K562 (cell line): ENCODE measurements at places on chromosomes 6 and 20.

DNA sequence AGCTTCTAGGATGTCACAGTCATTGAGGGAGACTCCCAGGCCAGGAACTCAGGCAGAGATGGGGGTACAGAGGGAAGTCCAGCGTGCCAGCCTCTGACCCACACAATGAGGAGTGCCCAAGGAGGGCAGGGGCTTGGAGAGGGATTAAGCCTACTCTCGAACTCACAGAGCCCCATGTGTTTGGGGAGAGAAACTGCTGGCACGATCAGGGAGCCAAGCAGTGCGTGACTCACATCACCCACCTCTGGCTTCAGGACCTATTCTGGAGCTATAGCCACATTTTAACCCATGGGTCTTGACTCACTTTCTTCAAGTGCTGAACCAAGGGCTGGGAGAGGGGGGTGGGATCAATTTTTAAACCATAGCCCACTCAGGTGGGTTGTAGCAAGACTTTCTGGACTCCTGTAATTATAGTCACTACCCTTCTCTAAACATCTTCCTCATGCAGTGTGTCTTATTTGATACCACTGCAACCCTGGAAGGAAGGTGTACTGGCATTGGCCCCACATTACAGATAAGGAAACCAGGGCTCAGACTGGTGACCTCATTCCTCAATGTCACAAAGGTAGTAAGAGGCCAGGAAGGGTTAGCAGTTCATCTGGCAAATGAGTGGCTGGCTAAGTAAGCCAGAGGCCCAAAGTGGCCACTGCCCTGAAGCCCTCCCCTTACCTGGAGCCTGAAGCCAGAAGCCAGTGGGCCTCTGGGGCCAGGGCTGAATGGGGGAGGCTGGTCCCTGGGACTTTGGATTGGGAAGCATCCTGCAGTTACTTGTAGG is 12.0 kb downstream of the FOXP4 start:
- no peak for DNase-seq

DNA sequence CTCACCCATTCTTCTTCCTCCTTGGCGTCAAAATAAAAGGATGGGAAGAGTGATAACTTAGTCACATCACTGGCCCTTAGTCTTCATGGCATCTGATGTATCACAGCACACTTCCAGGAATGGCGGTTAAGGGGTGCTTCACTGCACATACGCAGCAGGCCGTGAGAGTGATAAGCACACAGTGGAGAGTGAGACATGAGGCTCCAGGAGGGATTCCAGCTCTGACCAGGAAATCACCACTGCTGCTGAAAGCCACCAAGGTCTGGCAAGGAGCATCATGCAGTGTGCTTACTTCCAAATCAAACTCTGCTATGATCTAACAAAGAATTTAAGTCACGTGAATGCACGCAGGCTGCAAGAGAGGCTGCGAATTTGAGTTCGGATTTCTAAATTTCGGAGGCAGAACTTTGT is 62.4 kb downstream of the ARID1B start:
- DNase-seq = peak; percentile 81

GRCh38 chr6:37956711-37957275 is 137.3 kb downstream of the ZFAND3 start:
- DNase-seq = no peak

DNA sequence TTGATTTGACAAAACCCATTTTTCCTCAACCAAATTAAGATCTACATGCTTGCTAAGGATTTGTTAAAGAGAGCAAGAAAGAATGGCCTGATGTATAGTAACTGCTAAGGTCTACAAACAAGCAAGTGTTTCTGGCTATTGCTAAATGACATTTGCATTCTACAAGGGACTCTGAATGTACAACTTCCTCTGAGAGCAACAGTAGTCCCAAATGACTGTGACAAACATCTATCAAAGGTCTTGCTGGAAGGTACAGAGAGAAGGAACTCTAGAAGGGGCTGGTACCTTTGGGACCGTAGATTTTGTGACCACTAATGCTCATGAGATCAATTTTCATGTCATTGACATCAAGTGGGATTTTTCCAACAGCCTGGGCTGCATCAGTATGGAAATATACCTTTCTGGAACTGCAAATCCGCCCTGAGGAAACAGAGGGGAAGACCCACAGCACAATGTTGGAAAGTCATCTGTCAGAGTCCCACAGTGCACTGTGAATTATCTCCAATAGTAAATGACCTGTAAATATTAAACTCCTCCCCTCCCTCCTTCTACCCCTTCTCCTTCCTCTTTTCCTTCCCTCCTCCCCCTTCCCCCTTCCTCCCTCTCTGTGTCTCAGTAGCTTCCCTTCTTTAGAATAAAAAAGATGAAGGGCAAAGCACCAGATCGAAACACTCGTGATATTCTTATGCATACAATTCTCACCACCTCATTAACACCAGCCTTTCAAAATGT is 15.9 kb upstream of the CPNE1 start:
- DNase-seq = no peak

DNA sequence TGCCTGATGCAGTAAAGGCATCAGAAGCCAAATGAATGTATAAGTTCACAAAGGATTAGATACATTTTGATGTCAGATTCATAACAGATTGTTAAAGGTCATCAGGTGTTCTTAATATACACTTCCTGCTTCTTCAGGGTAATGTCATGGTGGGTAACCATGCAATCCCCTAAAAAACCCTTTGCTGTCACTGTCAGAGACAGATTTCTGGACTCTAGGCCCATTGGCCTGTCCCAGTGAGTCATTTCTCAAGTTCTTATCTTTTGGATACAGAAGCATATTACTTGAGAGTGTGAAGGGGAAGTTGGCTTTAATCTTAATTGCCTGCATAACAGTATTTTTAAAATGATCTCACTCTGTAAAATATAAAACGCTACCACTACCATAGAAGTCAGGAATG is 895.6 kb upstream of the MAP3K7 start:
- peak; percentile 2 for DNase-seq

DNA sequence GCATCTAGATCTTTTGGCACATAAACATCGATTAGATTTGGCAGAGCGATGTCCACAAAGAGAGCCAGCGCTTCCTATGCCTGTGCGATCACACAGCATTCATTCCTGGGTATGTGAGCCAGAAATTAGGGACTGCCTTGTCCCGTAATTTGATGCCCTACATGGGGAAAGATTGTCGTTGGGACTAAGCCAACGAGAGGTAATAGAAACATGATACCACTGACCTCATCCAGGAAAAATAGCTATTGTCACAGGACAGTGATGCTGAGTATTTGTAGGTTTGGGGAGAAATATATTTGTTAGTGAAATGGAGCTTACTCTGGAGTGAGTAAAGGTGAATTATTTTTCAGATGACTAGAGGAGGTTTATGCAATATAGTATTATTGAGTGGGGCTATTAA is 154.0 kb downstream of the TSHZ2 start:
- DNase-seq = no peak

- no peak for DNase-seq
These were observed 82.8 kb downstream of the ZMYND8 start for GRCh38 chr20:47273591-47274235.

- no peak for DNase-seq
These were observed 25.8 kb upstream of the PLCG1 start for GRCh38 chr20:41111578-41111951.

- no peak for DNase-seq
These were observed 372.6 kb downstream of the UTRN start for GRCh38 chr6:144657691-144658090.

DNA sequence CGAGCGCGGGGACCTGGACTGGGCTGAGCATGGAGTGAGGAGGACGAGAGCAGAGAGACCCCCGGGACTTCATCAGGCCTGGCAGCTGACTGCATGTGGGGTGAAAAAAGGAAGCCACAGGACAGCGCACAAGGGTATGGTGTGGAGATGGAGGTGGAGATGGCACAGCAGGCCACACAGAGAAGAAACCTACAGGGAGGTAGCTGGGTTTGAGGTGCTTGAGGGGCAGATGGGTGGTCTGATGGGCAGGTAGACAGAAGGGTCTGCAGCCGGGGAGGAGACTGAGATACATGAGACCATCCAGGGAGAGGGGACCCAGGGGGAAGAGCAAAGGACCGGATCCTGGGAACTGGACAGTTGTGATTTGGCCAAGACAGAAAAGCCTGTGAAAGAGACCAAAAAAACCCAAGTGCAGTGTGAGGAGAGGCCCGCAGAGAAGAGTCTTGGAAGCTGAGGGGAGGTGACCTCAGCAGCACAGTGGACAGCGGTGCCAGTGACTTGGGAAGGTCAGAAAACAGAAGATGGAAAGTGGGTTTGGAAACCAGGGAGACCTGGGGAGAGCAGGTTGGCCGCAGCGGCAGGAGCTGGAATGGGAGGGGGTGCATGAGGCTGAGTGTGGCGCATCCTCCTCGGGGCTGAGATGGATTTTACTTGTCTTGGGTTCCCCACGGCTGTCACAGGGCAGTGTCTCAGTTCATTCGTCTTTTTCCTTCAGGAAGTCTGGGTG is 5.5 kb downstream of the HLA-DPB1 start:
- no peak for DNase-seq

DNA sequence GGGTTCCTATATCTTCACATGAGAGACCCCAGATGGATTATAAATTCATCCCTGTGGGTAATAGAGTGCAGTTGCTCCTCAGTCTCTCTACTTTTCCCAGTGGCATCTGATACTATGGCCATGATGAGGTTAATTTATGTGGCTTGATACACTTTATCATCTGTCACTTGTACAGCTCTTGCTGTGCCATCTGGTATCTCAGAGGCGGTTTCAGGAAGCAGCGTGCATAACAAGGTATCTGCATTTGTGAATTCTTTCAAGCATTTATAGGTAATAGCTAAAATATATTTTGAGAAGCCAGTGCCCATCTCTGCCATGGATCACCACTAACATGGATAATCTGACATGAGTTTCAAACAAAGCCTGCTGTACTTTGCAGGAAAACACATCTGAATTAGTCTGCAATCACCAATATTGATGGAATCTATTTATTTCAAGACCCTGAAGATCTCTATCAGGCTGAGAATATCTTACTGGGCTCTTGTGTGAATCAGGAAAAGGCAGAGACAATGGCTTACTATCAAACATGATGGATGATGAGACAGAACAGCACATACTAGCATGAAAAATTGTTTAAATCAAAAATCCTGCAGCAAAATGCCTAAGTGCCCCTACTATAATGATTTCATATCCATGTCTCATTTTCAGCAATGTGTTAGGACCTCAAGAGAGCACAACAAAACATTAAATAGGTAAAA is 548.7 kb upstream of the MAP3K7 start:
- no peak for DNase-seq

DNA sequence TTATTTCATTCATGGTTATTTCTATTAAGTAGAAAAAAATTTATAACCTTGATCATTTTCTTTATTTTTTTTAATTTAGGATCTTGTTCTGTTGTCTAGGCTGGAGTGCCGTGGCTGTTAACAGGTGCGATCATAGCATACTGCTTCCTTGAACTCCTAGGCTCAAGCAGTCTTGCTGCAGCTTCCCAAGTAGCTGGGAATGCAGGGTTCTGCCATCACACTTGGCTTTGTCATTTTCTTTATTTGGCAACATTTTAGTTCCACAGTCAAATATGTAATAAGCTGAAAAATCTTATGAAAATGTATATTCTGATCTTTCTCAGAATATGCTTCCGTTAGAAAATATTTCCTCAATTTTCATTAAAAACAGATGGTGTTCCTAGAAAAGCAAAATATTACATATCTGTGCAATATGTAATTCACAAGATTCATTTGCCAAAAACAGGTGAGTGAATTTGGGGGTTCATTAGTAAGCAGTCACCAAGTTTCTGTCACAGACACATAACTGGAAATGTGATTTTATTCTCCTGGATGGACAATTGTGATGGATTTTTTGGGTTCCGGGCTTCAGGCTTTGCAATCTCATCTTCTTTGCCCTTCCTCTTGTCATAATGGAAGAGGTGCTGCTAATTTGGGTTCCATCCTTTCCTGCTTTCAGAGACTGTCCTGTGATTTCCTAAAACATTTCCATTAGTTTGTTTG is 21.5 kb downstream of the AMD1 start:
- no peak for DNase-seq

DNA sequence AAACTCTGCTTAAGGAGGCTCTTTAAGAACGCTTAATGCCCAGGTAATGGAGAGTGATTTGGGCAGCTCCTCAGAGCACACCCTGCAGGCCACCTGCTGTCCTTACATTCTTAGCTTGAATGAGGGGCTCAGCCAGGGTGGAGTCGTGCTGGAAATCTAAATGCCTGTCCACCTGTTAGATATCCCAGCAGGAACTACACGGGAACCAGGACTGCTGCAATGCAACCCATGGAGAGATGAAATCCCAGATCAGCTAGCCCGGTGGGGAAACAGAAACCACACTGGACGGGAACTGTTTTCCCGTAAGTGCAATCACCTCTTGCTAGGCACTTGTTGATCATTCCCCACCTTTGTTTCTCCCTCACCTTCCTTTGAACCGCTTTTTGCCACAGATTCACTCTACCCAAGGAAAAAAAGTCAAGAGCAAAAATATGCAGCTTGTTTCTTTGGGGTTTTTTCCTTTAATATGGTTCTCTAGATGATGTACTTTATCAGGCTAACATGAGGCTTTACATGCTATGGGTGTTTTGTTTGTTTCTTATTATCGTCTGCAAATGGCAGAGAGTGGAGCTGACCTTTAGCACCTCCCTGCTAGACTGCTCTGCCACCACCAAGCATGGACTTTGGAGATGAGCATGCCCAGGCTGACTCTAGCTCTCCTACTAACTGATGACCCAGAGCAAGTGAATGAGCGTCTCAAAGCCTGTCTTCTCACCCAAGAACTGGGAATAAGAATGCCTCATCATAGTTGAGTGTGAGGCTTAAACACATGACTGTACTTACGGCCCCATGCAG is 125.9 kb upstream of the TNFAIP3 start:
- no peak for DNase-seq

DNA sequence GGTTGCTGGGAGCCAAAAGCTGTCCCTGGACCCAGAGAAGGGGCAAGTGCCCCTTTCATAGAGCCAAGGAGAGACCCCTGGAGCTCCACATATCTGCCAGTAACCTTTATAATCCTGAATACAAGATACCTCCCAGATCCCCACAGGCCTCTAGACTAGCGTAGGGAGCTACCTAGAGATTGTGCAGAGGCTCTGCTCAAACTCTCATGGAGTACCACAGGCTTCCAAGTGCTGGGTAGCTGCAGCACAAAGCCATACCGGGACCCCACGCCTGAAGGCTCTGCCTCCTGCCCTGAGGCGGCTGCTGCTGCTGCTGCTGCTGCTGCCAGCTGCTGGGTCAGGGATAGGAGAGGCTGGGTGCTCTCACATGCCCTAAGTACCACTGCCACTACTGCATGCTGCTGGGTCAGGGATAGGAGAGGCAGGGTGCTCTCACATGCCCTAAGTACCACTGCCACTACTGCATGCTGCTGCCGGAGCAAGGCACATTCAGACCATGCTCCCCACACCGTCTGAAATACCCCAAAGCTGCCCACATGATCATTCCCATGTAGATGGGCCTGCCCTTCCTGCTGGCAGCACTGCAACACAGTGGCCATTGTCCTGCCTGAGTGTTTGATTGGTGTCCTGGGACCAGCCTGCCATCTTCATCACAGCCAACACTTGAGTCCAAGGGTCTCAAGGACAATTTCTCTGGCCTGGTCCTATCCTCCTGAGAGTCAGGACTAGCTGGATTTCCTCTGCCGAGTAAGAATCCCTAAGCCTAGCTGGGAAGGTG is 1434.3 kb upstream of the ADGRB3 start:
- no peak for DNase-seq

DNA sequence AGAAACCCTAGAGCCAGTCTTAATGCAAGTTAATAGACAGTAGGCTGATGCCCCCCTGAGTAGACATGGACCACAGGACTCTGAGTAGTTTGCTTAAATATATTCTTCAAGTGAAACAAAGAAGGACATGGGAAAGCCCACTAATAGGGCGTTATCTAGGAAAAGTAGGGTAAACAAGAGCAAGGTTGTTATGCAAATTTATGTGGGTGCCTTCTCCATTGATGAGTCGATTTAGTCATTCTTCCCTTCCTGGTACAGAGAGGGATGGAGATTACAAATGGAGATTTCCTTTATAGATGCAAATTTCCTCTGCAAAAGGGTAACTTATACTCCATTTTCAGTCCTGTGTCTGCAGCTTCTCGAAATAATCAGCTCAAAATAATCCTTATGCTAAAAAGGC is 262.0 kb downstream of the CD83 start:
- no peak for DNase-seq
